Activated T-helper 1 cell treated with anti-CD3 and anti-CD28 coated beads, Interleukin-12 subunit alpha, Interleukin-12 subunit beta, Interleukin-2, Interleukin-4 antibody, amounts not matched to agents 30 ng/mL and 10 ng/mL and 1 ng/mL, durations not matched to agents 14 hours and 24 hours and 36 hours (primary cell): ENCODE measurements at places on chromosomes 4 and X. TPM values are rescaled to one million over a fixed set of nuclear protein-coding genes. Genes with fewer than 3 reads are reported as not detected.
A peak's percentile ranks its signal among the peaks of the same experiment; 100 is the strongest.

Gene NLRP2B
- not detected in 2 replicates for total RNA-seq

- no peaks in the 10 kb centered on the region for H3K36me3 ChIP-seq
- H3K27me3 ChIP-seq: no peaks in the 10 kb centered on the region
- no peak overlapping the region for H3K4me3 ChIP-seq
- no peak for DNase-seq
- H3K27ac ChIP-seq: no peak overlapping the region
Observed at GRCh38 chrX:68932611-68933010, 103.8 kb downstream of the EFNB1 start.

GRCh38 chr4:155073852-155074251, 134.6 kb upstream of the NPY2R start:
- H3K36me3 ChIP-seq: no peaks in the 10 kb centered on the region
- H3K4me1 ChIP-seq: no peaks in the 10 kb centered on the region
- no peak overlapping the region for H3K27ac ChIP-seq
- DNase-seq: no peak
- H3K27me3 ChIP-seq: peaks cover 3% of the 10 kb centered on the region

GRCh38 chrX:149040873-149041535, 464.1 kb downstream of the IDS start:
- no peak for DNase-seq
- no peak overlapping the region for H3K4me3 ChIP-seq
- no peaks in the 10 kb centered on the region for H3K4me1 ChIP-seq
- H3K27me3 ChIP-seq: no peaks in the 10 kb centered on the region

GRCh38 chr4:147509386-147509785, 28.5 kb downstream of the EDNRA start:
- no peak overlapping the region for H3K27ac ChIP-seq
- no peaks in the 10 kb centered on the region for H3K36me3 ChIP-seq
- no peaks in the 10 kb centered on the region for H3K4me1 ChIP-seq

DNA sequence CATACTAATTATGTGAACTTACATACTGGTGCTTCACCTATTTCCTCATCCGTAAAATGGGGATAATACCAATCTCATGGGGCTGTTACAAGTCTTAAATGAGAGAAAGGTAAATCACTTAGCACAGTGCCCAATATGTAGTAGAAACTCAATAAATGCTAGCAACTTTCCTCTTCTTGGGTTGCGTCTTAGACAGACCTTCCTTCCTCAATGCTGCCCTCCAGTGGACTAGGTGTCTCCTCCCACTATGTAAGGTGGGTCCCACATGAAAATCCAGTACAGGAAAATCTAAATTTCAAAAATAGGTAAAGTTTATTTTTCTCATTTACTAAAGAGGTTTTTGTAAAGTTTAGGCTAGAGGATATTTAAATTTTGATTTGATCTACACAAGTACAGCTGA, 20.6 kb downstream of the ZDHHC9 start:
- no peaks in the 10 kb centered on the region for H3K27me3 ChIP-seq
- DNase-seq: peak; percentile 24
- H3K36me3 ChIP-seq: peaks cover 14% of the 10 kb centered on the region
- H3K27ac ChIP-seq: no peak overlapping the region
- peaks cover 18% of the 10 kb centered on the region for H3K4me1 ChIP-seq

Gene TCEAL8
- 20.7 and 21.9 TPM in 2 replicates for total RNA-seq

DNA sequence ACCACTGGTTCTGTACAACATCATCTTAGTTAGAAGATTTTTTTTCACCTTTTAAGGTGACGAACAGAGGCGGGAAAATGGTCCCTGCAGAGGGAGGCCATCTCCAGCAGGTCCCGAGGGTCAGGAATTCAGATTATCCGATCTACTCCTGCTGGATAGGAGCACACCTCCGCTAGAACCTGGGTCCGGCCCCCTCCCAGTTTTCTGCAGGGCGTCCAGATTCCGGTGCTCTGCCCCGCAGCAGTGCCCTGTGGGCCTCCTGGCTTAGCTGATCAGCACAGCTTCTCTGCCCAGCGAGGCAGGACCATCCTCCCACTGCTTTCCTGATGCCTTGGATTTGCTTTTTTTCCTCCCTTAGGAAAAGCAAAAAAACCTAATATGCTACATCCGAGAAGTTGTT, 2.3 kb downstream of the TBL1X start:
- peaks cover 14% of the 10 kb centered on the region for H3K36me3 ChIP-seq
- H3K4me1 ChIP-seq: peaks cover 33% of the 10 kb centered on the region
- H3K27me3 ChIP-seq: peaks cover 3% of the 10 kb centered on the region

DNA sequence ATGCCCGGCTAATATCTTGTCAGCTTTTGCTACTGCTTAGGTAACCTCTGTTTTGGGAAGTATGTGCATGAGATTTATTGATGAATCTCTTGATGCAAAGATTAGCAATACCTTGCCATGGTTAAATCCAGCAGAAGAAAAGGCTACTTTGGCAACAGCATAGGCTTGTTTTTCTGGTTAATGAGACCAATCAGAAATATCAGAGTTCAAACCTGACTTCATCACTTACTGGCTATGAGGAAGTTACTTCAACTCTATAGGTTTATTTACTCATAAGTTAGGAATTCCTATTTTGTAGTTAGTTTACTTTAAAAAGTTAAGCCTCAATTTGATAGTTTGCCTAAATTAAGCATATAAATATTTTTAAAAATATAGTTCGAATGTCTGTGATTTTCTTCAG, 93.1 kb downstream of the PDLIM5 start:
- no peaks in the 10 kb centered on the region for H3K36me3 ChIP-seq
- no peaks in the 10 kb centered on the region for H3K27me3 ChIP-seq
- no peak overlapping the region for H3K27ac ChIP-seq

- H3K4me3 ChIP-seq: no peak overlapping the region
- no peak overlapping the region for H3K27ac ChIP-seq
- no peaks in the 10 kb centered on the region for H3K4me1 ChIP-seq
- H3K36me3 ChIP-seq: no peaks in the 10 kb centered on the region
- peaks cover 2% of the 10 kb centered on the region for H3K27me3 ChIP-seq
Observed at GRCh38 chr4:52376132-52376704, 282.9 kb downstream of the USP46 start.

DNA sequence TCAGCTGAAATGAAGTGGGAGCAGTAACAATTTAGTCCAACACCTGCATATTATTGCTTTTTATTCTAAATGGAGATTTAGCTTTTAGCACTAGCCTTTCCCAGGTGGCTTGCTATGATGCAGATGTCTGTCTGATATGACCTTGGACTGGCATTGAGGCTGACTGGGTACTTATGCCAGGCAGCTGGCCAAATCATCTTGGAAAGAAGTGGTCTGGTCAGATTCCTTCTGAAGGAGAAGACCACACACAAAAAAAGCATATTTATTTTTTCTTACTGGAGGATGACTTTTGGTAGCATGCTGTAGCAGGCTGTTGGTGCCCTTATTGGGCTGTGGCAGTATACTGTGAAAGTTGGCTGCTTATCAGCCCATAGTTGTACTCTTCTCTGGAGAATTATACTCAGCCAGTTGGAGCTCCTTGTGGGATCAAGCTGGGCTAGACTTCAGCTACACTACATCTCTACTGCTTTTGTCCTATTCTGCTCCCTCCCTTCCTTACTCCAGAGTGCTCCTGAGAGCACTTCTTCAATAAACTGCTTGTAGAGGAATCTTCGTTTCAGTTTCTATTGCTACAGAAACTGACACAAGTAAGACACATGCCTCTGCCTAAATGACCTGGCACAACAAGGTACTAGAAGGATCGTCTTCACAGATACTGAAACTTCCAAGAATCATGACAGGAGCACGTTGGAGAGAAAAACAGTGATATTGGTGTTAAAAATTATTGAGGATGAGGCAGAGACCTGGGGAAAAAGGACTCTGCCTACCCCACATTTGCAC, 196.8 kb upstream of the RPS6KA3 start:
- peaks cover 7% of the 10 kb centered on the region for H3K36me3 ChIP-seq
- H3K27ac ChIP-seq: no peak overlapping the region
- H3K27me3 ChIP-seq: peaks cover 2% of the 10 kb centered on the region
- no peak overlapping the region for H3K4me3 ChIP-seq
- DNase-seq: no peak

- H3K36me3 ChIP-seq: no peaks in the 10 kb centered on the region
- no peaks in the 10 kb centered on the region for H3K4me1 ChIP-seq
- no peak overlapping the region for H3K27ac ChIP-seq
- no peak overlapping the region for H3K4me3 ChIP-seq
- DNase-seq: no peak
Observed at GRCh38 chr4:36990128-36990872, 254.2 kb upstream of the NWD2 start.

Gene CLIC2
- total RNA-seq: 0.20 and 0.62 TPM in 2 replicates

- H3K27me3 ChIP-seq: no peaks in the 10 kb centered on the region
- no peak overlapping the region for H3K4me3 ChIP-seq
- H3K4me1 ChIP-seq: no peaks in the 10 kb centered on the region
- no peak overlapping the region for H3K27ac ChIP-seq
- no peaks in the 10 kb centered on the region for H3K36me3 ChIP-seq
Observed at GRCh38 chrX:110734271-110734670, 61.3 kb downstream of the CHRDL1 start.

DNA sequence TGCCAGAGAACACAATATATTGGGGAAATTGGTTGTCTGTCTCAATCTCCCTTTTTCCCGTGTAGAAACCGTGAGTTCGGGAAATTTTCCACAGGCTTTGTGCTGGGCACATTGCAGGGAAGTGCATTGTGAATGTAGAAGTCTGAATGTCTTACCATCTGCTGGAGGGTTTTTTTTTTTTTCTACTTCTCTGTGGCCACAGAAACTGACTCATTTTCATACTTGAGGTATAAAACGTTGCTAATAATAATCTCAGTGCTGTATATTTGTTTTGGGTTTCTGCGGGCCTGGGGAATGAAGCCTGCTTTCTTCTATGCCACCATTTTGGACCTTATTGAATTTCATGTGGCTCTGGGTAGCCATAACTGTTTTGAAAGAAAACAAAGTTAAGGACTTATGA, 1001.2 kb downstream of the STIM2 start:
- no peak overlapping the region for H3K4me3 ChIP-seq
- no peaks in the 10 kb centered on the region for H3K36me3 ChIP-seq
- no peak overlapping the region for H3K27ac ChIP-seq
- no peaks in the 10 kb centered on the region for H3K4me1 ChIP-seq
- H3K27me3 ChIP-seq: no peaks in the 10 kb centered on the region

DNA sequence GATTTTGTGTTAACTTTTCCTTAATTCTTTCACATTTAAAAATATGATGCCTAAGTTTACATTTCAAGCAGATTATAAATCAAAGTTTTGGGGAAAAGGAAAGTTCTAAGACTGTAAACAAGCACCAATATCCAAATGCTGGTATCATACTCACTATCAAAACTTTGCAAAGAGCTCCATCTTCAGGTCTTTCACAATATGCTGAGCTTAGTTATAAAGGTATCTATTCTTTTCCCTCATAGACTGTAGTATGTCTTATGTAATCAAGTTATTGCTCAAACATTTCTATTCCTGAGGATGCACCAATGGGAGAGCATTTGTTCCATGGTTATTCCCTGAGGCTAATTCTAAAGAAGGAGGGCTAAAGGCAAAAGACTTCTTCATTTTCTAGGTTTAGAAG, 207.9 kb upstream of the FAM241A start:
- DNase-seq: no peak
- H3K4me3 ChIP-seq: no peak overlapping the region
- H3K27me3 ChIP-seq: peaks cover 5% of the 10 kb centered on the region
- H3K36me3 ChIP-seq: no peaks in the 10 kb centered on the region

DNA sequence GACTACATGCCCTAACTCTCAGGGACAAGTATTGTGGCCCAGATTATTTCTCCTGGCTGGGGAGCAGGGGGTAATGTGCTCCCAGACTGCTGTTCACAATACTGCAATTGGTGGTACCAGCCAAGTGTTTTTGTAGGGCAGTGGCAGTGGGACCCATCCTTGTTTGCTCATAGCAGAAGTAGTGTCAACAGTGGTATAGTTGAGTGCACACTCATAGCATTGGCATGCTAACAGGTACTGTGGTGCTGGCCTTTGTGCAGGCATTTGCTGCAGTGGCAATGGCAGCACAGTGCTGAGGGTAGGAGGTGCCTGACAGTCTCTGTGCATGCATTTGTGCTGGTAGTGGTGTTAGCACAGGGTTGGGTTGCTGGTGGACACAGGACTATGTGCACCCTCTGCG, 995.0 kb downstream of the SH3BGRL start:
- H3K4me3 ChIP-seq: no peak overlapping the region
- H3K4me1 ChIP-seq: no peaks in the 10 kb centered on the region
- H3K27ac ChIP-seq: no peak overlapping the region
